Stimulated activated CD4-positive, alpha-beta T cell treated with anti-CD3 and anti-CD28 coated beads, Interleukin-1b, Interleukin-23, amount 100 ng/mL, for 1 hour (primary cell): ENCODE measurements at places on chromosomes 5 and 9.

DNA sequence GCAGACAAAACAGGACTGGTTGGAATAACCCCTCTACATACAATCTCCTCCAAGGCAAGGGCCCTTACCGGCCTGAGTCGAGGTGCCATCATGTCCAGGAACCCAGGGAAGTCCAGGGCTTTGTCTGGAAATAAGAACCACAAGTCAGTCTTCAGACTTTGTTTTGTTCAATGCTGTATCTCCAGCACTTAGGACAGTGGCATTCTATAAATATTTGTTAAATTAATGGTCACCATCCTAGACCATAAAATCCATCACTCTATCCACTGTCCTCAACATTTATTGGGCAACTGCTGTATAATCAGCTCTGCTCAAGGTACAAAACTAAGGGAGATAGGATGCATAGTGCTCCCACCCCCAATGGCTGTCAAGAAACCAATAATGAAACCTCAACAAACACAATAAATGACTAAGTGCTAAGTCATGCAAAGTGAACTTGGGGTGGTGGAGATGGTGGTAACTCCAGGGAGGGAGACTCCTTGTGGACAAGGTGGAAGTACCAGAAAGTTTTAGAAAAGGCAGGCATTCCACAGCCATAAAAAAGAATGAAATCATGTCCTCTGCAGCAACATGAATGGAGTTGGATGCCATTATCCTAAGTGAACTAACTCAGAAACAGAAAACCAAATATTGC, 5.0 kb downstream of the RELL2 start:
- no peak for DNase-seq

GRCh38 chr5:146003852-146004251, 67.5 kb downstream of the SH3RF2 start:
- no peak for DNase-seq

DNA sequence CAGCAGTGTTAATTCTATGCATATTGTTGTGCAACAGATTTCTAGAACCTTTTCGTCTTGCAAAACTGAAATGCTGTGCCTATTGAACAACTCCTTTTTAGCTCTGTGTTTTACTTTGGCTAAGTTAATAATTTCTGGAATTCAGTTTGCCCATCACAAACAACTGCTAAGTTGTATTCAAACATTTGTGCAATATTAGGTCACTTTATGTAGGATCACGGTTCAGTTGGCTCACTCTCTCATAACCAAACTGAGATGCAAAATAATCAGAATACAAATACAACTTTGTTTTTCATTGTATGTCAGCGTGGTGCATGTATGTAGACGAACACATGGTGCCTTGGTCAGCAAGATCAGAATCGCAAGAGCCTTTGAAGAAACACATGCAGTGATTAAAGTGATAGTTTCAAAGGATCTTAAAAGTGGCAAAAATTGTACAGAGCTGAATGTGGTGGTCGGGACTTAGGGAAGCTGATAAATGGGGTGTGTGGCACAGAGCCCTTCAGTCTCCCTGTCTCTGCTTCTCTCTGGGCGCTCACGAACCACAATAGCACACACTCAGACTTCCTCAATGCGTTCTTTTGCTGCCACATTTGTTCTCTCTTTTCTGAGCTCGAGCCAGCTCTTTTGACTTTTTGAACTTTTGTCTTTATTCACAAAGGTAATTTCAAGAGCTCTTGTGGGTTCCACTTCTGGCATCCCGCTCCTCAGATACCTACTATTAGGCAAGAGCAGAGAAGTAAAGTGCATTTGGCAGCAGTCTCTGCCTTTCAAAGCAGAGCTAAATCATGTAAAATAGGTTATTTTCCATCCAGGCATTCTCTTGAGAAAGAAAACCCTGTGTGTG, 112.4 kb upstream of the CTSL start:
- DNase-seq: no peak

DNA sequence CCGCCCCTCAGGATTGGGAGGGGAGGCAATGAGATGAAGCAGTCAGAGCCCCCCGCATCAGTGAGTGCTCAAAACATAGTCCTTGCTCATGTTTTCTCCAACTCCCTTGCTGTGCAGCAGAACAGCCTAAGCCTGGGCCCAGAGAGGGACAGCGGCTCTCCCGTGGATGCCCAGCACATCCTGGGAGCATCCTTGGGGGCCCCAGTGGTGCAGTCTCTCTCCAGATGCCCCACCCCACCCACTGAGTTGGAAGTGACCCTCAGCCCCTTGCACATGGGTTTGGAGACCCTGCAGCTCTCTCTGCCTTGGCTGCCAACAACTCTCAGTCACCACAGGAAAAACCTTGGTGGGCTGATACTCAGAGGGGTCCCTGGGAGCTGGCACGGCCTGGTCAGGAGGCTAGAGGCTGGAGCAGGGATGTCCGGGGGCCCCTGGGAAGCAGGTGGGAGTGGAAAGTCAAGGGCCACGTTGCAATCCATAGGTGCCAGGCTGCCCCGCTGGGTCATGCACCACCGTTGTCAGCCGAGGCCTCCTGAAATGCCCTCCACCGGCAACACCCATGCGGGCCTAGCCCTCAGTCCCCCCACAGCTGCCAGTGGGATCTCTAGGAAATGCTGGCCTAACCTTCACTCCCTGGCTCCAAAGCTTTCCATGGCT, 242.5 kb downstream of the PBX3 start:
- DNase-seq: no peak

DNA sequence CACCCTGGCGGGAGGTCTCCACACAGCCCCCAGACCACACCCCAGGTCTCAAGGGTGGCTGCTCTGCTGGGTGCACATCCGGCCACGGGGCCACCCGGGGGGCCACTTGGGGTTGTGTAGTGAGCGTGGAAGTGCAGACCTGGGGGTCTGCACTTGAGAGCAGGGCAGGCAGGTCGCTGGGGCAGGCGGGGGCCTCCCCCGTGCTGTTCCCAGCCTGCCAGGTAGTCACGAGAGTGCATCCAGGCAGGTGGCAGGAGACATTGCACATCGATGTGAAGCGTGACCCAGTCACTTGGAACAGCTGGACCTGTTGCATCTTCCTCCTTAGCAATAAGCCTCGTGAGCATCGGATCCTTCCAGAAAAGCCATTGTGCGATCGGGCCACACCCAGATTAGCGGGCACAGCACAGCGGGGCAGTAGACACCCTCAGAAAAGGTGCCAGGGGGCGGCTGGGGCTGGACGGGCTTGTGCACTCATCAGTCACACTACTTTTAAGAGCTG, 4.8 kb upstream of the ENTPD8 start:
- no peak for DNase-seq
